ENCODE measurements at places on chromosomes 7 and 10. TPM values are rescaled to one million over a fixed set of nuclear protein-coding genes. Genes with fewer than 3 reads are reported as not detected.

The ZNF25 gene
- 8.0 TPM for total RNA-seq

The NKX2-3 gene
- not detected for total RNA-seq

The GRID1 gene
- total RNA-seq: 2.1 TPM

The TAC1 gene
- total RNA-seq: not detected

The LRRN3 gene
- total RNA-seq: not detected

The PSD gene
- 10.1 TPM for total RNA-seq

Data from upper lobe of left lung (tissue), 6 donors.